CD14-positive monocyte (primary cell): ENCODE measurements at places on chromosomes 2 and 18. TPM values are rescaled to one million over a fixed set of nuclear protein-coding genes. Genes with fewer than 3 reads are reported as not detected.

GRCh38 chr2:37405781-37406180 is 61.4 kb downstream of the QPCT start:
- DNase-seq: no peak

DNA sequence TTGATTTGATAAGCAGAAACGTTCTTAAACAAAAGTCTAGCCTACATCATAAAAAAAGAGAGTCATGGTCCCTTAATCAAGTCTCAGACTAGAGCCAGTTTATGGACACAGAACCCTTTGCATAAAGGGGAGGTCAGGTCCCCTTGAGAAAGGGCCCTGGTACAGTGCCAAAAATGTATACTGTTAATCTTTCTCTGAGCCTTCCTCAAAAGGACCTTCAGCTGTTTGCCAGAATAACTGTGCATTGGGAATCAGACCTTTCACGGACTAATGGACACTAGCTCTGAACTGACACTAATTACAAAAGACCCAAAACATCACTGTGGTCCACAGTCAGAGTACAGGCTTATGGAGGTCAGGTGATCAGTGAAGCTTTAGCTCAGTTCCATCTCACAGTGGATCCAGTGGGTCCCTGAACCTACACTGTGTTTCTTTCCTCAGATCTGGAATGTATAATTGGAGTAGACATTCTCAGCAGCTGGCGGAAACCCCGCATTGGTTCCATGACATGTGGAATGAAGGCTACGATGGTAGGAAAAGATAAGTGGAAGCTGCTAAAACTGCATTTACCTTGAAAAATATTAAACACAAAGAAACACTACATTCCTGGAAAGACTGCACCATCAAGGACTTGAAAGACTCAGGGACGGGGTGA is 151.4 kb downstream of the TMEFF2 start:
- no peak for DNase-seq

DNA sequence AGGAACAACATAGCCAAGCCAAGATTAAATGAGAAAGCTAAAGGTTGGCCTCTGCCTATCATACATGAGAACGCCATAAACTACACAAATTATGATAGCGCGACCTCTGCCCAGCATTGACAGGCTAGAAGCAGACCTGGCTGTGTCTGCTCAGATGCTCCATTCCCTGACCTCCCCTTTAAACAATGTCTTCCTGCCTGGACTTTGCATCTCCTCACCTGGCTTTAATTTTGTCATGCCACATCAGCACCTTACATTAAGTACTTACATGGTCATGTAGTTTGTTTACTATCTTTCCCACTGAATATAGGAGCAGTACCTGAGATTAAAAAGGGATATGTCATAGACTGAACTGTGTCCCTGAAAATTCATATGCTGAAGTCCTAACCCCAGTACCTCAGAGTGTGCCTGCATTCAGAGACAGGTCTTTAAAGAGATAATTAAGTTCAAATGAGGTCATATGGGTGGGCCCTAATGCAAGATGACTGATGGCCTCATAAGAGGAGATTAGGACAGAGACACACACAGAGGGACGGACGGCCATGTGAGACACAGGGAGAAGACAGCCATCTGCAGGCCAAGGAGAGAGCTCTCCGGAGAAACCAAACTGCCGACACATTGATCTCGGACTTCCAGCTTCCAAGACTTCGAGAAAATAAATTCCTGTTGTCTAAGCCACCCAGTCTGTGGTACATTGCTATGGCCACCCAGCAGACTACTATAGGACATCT is 103.7 kb downstream of the BIN1 start:
- no peak for DNase-seq

- no peak for DNase-seq
Observed at GRCh38 chr18:46877329-46877987, 39.8 kb downstream of the PIAS2 start.

- DNase-seq: no peak
Observed at GRCh38 chr2:158463496-158464095, 6.8 kb downstream of the PKP4 start.

- DNase-seq: no peak
Observed at GRCh38 chr18:63965716-63966330, 4.1 kb upstream of the SERPINB8 start.

DNA sequence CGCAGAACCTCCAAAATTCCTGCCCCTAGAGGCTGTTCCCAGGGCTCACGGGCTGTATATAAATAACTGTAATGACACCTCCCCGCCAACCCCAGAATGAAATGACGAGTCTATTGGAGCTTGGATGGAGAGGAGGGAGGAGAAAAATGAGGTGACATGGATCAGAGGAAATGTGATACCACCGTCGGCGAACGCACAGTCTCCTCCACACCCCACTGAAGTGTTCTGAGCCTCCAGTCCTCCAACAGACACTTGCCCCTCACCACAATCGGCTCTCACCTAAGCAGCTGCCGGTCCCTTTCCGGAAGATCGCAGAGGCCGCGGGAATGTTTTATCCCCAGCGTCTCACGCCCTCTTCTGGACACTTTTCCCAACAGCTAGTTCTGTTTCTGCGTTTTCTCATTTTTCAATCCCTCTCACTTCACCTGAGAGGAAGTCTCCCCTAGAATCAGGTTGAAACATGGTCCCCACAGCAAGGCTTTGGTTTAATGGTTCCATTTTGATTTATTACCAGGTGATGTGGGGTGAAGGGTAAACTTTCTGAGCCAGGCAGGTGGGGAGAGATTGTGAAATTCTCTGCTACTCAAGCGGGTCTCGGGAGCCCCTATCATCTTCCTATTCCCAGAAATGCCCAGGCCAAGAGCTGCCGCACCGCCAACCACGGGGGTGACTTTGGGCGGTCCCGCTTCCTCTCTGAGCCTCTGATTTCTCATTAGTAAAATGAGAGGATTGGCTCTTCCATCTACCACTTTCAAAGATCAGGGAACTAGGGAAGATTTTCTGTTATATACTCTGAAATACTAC is 9.1 kb upstream of the MYO5B start:
- no peak for DNase-seq

GRCh38 chr2:71897137-71897480 is 250.6 kb downstream of the CYP26B1 start:
- no peak for DNase-seq

The IL36G gene
- not detected for polyA plus RNA-seq
